ENCODE measurements at places on chromosomes 5 and 9.

DNA sequence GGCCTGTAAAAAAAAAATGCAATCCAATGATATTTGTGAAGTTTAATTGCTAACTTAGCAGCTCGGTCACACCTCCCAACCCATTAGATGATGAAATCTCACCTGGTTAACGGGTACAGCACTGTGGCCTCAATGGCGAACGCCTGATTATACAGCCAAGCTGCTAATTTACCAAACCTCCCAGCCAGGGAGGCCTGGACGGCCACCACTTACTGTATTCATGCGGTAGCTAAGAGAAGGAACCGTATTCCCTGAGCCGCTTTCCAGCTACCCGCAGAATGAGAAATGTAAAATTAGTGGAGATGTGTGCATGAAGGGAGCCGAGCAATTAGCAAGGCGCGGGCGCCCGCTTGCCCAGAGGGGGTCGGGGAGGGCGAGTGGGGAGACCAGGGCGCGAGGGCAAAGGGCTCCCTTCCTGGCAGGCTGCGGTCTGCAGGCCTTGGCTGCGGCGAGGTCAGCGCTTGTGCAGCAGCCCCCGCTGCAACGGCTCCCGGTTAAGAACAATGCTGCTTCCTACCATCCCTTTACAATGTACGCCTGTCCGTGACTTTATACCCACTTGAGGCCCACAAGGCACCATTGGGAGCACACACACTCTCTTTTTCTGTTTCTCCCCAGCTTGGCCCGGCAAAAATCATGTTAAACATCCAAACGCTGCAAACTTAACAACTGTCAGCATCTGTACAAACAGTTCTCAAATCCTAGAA, 70.4 kb upstream of the TBCA start:
- peak; percentile 53 for DNase-seq

- no peak for DNase-seq
Measured at GRCh38 chr5:69367697-69368279, 1.5 kb downstream of the AK6 start.

DNA sequence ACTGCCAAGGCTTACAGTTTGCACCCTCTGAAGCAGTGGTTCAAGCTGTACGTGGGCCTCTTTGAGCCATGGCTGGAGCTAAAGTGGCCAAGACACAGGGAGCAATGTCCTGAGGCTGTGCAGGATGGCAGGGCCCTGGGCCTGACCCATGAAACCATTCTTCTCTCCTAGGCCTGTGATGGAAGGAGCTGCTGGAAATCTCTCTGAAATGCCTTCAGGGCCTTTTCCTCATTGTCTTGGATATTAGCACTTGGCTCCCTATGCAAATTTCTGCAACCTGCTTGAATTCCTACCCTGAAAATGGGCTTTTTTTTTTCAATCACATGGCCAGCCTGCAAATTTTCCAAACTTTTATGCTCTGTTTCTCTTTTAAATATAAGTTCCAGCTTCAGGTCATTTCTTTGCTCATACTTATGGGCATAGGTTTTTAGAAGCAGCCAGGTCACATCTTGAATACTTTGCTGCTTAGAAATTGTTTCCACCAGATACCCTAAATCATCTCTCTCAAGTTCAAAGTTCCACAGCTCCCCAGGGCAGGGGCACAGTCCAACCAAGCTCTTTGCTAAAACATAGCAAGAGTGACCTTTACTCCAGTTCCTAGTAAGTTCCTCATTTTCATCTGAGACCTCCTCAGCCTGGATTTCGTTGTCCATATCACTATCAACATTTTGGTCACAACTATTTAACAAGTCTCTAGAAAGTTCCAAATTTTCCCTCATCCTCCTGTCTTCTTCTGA, 138.3 kb downstream of the OSTF1 start:
- DNase-seq: no peak

- peak; percentile 27 for DNase-seq
Measured at GRCh38 chr9:131676431-131676972, 63.4 kb downstream of the RAPGEF1 start.

DNA sequence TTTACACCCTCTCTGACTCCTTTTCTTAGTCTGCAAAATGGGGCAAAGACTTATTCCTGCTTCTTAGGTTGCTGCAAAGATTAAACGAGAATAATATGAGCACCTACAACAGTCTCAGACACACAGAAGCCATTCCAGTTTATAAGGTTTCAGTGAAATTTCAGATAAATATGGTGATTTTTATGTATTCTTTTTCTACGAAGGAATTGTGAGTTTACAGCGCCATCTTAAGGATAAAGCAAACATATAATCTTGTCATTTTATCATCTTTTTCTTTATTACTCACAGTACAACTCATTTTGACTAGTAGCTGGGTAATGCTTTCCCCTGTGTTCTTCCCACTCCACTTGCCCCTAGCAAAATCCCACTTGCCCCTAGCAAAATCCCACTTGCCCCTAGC, 29.2 kb upstream of the SMC5 start:
- DNase-seq: peak; percentile 38

GRCh38 chr5:16549491-16550206, 67.1 kb downstream of the RETREG1 start:
- no peak for DNase-seq

DNA sequence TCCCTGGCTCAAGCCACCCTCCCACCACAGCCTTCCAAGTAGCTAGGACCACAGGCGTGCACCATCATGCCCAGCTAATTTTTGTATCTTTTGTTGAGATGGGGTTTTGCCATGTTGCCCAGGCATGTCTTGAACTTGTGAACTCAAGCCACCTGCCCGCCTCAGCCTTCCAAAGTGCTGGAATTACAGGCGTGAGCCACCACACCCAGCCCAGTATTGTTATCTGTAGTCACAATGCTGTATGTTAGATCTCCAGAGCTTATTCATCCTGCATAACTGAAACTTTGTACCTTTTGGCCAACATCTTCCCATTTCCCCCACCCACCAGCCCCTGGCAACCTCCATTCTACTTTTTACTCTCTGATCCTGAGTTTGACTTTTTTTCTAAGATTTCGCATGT, 37.5 kb downstream of the CREBRF start:
- DNase-seq: no peak

GRCh38 chr5:69492923-69493395, 369 bp downstream of the OCLN start:
- DNase-seq: peak; percentile 83

- DNase-seq: no peak
Measured at GRCh38 chr9:129037767-129038098, 1.3 kb downstream of the MIGA2 start.

DNA sequence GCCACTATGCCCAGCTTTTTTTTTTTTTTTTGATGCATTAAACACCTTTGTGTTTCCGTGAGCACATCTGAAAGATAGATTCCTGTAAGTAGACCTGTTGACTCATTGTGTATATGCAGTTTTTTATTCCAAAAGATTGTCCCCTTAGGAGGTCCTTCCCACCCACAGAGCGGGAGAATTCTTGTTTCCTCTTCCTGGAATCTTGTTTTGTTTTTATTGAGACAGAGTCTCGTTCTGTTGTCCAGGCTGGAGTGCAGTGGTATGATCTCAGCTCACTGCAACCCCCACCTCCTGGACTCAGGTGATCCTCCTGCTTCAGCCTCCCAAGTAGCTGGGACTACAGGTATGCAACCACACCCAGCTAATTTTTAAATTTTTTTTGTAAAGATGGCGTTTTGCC, 7.6 kb downstream of the PTPA start:
- DNase-seq: no peak

DNA sequence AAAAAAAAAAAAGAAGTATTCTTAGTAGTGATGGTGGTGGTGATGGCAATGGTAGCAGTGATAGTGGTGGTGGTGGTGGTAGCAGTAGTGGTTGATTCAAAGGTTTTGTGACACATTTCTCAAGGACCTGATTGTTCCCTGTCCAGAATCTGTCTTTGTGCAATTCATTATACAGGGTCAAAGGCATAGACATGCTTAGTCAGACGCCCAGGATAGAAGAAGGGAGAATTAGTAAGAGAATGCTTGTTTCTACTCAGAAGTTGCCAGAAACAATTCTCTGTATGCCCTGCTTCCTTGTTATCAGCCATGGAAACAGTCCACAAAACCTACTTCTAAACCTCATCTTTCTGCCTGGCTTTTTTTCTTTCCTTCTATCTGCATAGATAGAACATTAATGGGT, 89.4 kb downstream of the SLC44A1 start:
- DNase-seq: no peak

- DNase-seq: no peak
Measured at GRCh38 chr9:272251-273213, 57.9 kb downstream of the DOCK8 start.

DNA sequence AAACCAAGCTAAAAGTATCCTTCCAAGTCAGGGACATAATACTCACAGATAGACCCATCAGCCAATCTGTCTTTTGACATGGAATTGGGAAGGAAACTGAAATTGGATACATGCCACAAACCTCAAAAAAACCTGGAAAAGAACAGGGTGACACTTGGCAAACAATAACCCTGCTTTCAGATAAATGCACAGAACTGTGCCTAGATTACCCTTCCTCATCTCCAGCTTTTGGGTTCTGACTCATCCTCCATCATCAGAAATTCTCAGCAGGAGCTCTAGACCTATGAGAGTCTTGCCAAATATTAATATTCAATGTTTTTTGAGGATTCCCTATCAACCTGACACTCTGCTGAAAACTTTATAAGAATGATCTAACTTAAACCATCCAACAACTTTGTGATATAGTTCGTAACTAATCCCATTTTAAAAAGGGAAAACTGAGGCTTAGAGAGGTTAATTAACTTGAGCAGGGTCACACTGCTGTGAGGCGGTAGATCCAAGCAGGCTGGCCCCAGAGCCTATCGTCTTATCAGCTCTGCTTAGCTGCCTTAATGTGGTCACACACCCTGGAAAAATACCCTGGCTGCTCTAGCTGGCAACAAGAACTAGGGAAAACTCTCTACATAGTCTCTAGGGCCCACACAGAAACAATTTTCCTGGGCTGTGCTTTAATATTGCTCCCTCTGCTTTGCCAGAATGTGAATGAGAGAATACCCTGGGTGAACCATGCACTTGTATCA, 157.0 kb upstream of the TRPC7 start:
- no peak for DNase-seq

GRCh38 chr5:132751971-132752580, 4.8 kb downstream of the CCNI2 start:
- DNase-seq: no peak

- no peak for DNase-seq
Measured at GRCh38 chr5:95915999-95916686, 45.5 kb downstream of the ELL2 start.

- DNase-seq: peak; percentile 22
Measured at GRCh38 chr9:24118190-24118589, 292.1 kb upstream of the ELAVL2 start.

DNA sequence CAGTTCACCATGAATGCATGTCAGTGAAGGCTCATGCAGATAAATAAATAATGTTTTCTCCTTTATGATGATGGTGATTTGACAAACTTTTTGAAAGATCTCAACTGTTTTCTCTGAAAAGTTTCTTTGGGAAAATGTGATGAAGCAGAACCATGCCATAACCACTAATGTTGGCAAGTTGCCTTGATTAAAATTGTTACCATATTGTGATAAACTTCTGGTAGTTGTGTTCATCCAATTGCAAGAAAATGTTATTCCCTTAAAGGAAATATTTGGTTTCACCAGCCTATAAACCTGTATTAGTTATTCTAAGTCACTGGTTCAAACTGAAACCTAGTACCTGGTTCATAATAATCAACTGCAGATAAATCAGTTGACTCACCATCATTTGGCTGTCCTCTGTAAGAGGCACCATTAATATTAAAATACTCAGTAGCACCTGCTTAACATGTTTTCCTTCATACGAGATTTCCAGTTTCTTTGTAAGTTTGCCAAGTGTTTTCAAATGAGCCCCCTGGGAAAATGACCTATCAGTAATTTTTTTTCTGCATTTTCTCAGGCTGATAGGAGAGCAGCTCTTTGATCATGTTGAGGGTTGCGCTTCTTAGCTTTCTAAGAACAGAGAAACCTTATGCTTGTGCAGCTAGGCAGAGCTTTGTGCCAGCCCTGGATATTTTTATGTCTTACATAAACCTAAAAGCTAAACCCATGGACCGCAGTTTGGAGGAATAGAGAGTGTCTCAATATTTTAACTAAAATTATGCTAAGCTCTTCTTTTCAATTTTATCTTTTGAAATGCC, 88.0 kb downstream of the LURAP1L start:
- peak; percentile 83 for DNase-seq

DNA sequence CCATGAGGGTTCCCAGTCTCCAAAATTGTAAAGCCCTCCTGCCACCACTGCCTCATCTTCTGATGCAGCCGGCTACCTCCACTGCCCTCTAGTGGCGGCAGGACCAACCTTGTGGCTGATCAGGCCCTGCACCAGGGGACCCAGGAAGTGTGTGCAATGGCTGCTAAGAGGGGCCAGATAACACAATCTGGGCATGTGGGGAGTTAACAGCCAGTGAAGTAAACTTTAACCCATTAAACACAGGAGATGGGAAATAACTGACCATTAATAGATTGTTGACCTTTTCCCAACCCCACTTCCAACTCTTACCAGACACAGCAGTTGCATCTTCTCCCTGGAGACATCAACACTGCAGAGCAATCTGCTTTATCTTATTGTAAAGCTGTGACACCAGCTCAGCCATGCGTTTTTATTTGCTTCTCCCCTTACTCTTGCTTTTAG, 63.3 kb downstream of the FREM1 start:
- DNase-seq: peak; percentile 76

DNA sequence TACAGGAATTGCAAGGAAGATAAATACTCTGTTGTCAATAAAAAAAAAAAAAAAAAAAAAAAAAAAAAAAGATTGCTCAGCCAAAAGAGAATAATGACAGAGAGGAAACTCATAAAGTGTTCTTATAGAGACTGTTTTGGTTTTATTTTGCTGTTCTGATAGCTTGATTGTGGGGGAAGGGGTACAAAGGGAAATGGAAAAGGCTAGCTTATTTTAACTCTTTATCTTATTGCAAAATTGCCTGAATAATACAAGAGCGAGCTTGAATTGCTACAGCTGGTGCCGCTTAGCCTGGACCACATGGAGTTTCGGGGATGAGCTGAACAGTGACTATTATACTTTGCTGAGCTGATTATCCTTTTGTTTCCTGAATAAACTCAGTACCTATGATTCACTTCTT, 31.0 kb upstream of the SHISAL2B start:
- DNase-seq: peak; percentile 78

- DNase-seq: no peak
Measured at GRCh38 chr9:133679056-133679455, 42.9 kb downstream of the DBH start.

DNA sequence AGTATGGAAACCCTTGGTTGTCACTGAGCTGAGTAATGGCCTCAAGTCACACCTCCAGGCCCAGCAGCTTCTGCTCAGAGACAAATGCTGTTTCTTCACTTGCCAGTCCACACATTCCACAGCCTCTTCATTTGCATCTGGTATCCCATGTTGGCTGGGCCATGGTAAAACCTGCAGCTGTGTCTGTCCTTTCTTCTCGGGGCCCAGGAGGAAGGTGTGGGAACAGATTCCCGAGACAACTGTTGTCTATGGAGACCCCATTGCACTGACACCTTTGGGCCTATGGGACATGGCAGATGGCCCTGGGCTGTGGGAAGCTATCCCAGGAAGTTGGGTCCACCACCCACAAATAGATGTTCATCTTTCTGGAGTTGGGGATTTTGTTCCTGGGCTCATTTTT, 85.1 kb downstream of the MACROH2A1 start:
- DNase-seq: no peak
